ENCODE measurements at places on chromosomes 16 and 17.

- H3K27me3 ChIP-seq, result no peaks in the 10 kb centered on the region
- peaks cover 69% of the 10 kb centered on the region for H3K36me3 ChIP-seq
- no peak for DNase-seq
- H3K4me1 ChIP-seq, result peaks cover 2% of the 10 kb centered on the region
- peak overlapping the region; percentile 36 for H3K27ac ChIP-seq
Observed at GRCh38 chr17:77214743-77215142, 74.0 kb downstream of the SEC14L1 start.

DNA sequence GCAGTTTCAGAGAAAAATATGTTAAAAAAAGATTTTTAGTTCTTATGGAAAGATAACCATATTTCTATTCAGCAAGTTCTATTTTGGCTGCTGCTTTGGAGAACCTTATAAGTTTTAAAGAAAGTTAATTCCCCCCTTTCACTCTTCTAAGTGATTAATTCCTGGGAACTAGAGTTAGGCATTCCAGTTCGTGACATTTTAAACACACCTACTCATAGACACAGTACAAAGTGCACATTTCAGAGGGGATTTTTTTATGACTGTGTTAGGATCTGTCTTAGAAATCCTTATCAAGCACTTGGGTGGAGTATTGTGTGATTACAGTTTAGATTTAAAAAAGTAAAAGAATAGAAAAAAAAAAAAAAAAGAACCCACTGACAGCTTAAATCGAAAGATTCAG is 3.5 kb upstream of the CDH11 start:
- H3K27ac ChIP-seq, result no peak overlapping the region
- H3K36me3 ChIP-seq, result no peaks in the 10 kb centered on the region
- no peaks in the 10 kb centered on the region for H3K4me1 ChIP-seq
- no peak overlapping the region for H3K4me3 ChIP-seq
- no peak for DNase-seq

DNA sequence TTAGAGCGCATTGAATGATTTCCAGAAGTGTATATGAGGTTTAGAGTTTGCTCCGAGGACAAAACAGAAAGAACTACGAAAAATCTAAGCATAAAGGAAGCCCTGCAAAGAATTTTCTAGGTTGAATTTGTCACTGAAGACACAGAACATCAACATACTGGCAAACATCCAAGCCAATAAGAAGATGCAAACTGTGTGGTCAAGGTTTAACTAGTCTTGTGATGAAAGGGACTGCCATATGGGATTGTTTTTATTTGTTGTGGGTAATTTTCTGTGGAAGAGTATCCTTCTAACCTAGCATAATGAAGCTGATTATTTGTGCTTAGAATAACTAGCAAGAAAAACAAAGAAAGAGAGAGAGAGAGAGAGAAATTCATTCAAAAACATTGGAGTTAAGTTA is 492.0 kb upstream of the ERCC4 start:
- H3K27ac ChIP-seq, result no peak overlapping the region
- no peak for DNase-seq
- no peaks in the 10 kb centered on the region for H3K27me3 ChIP-seq
- peaks cover 2% of the 10 kb centered on the region for H3K4me1 ChIP-seq
- H3K4me3 ChIP-seq, result no peak overlapping the region

DNA sequence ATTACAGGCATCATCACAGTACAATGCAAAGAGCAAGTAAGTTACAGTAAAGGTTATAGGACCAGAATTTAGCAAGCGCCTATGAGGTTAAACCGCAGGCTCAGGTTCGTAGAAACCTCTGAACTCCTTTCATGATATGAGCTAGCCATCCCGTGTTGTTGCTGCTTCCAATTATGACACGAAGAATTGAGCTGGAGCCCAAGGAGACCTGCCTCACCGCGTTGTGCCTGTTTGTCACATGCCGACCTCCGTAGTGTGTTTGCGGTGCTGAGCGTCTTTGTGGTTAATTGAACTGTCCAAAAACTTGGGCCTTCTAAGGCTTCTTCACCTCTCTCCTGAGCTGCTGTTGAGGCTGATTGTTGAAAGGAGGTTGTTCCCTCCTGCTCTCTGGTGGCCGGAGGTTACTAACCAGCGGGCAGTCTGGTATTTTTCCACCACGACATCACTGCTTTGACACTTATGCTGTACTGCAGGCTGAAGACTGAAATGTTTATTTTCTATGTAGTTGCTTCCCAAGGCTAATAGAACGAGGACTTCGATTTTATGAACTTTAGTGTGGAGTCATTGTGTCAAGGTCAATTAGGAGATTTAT is 67.5 kb downstream of the SEC14L1 start:
- peaks cover 7% of the 10 kb centered on the region for H3K36me3 ChIP-seq
- no peak for DNase-seq
- H3K27ac ChIP-seq, result no peak overlapping the region
- peaks cover 2% of the 10 kb centered on the region for H3K4me1 ChIP-seq
- no peak overlapping the region for H3K4me3 ChIP-seq
- no peaks in the 10 kb centered on the region for H3K27me3 ChIP-seq

DNA sequence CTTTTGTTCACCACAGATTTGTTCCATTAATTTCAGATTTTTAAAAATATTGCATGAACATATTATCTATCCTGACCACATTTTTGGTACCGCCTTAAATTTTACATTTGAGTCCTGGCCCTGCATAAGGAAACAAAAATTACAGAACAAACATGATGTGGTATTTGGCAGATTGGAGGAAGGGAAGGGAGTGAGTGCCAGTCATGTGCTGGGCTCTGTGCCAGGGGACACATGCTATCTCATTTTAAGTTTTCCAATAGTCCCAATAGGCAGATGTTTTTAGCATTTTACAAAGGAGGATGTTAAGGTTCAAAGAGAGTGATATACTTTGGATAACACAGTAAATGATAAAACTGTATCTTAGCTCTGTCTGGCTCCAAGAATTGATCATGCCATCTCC is 185.1 kb downstream of the CDK5R1 start:
- no peaks in the 10 kb centered on the region for H3K27me3 ChIP-seq
- H3K36me3 ChIP-seq, result peaks cover 6% of the 10 kb centered on the region
- no peaks in the 10 kb centered on the region for H3K4me1 ChIP-seq
- DNase-seq, result no peak

DNA sequence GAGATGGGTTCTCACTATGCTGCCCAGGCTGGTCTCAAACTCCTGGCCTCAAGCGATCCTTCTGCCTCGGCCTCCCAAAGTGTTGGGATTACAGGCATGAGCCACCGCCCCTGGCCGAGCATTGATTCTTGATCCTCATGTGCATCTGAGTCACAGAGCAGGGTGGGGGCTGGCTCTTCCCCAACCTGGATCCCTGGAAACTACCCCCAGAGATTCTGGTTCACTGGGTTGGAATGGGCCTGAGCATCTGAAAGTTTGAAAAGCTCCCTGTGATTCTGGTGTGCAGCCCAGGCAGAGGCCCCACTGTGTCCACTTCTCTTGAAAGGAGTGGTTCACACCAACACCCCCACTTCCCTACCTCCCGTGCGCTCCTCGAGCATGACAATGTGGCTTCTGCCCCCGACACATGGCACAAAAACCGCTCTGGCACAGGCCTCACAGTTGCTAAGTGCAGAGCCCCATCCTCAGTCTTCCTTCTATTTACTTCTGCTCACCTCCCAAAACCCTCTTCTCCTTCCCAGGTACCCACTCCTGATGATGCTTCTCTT is 4.6 kb downstream of the QPRT start:
- H3K27me3 ChIP-seq, result no peaks in the 10 kb centered on the region
- H3K36me3 ChIP-seq, result no peaks in the 10 kb centered on the region
- no peak overlapping the region for H3K4me3 ChIP-seq
- H3K27ac ChIP-seq, result no peak overlapping the region

- no peak overlapping the region for H3K27ac ChIP-seq
- H3K27me3 ChIP-seq, result no peaks in the 10 kb centered on the region
- H3K4me3 ChIP-seq, result no peak overlapping the region
- peaks cover 12% of the 10 kb centered on the region for H3K4me1 ChIP-seq
Observed at GRCh38 chr17:2034157-2034556, 4.2 kb downstream of the DPH1 start.

DNA sequence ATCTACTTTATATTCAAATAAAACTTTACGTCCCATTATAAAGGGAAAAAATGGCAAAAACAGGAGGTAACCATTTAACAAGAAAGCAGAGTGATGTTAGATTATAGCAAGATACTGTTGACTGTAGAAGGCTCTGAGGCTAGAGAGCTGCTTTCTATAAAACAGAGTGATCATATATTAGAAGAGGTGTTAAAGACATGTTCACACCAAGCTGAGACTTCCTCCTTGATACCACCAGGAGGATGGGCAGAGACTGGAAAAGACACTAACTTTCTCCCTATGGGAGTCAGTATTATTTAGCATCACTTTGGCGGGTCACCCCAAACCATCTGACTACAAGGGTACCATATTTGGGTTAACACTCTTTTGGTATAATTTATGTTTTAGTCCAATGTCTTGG is 687 bp upstream of the CIITA start:
- peaks cover 16% of the 10 kb centered on the region for H3K27me3 ChIP-seq
- H3K4me3 ChIP-seq, result peak overlapping the region; percentile 88
- H3K27ac ChIP-seq, result peak overlapping the region; percentile 85
- H3K36me3 ChIP-seq, result no peaks in the 10 kb centered on the region

DNA sequence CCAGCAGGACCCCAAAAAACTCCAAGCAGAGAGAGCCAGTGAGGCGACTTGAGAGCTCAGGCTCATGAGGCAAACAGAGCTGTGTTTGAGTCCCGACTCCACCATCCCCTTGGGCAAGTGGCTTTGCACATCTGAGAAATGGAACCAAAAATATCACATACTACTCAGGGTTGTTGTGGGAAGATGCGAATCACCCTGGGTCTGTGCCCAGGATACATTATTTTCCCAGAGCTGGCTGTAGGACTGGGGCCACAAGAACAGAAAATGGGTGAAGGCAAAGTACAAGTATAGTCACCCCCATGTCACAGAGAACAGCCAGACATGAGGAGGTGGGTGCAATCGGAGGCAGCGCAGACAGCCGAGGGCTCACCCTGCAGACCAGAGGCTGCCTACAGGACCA is 127.3 kb downstream of the GAS7 start:
- H3K27ac ChIP-seq, result no peak overlapping the region
- no peak overlapping the region for H3K4me3 ChIP-seq
- H3K36me3 ChIP-seq, result no peaks in the 10 kb centered on the region
- no peak for DNase-seq
- no peaks in the 10 kb centered on the region for H3K4me1 ChIP-seq
- H3K27me3 ChIP-seq, result peaks cover 6% of the 10 kb centered on the region

DNA sequence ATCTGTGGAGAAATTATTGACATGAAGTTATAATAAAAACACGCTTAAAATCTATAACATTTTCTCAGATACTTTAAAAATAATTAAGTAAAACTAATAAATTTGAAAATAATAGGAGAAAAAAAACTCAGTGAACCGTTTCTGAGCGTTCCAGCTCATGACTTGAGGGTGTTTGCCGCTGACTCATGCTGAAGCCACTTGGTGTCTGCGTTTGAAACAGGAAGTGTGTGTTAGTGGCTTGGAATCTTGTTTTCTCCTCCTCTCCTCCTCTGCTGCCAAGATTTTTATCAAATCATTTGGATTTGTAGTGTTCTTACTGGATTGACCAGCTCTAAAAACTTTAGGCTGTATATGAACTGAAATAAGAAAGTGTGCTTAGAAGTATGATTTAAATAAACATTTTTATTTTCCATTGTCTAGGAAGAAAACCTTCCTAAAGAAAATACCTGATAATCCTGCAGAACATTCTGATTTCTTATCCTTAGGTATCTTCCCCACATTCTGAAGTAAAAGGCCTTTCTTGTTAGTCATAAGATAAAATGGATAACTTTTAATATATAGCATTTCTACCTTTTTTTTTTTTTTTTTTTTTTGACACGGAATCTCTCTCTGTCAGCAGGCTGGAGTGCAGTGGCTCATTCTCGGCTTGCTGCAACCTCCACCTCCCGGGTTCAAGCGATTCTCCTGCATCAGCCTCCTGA is 30.8 kb downstream of the USP10 start:
- H3K4me1 ChIP-seq, result peaks cover 46% of the 10 kb centered on the region
- H3K27me3 ChIP-seq, result no peaks in the 10 kb centered on the region
- H3K4me3 ChIP-seq, result no peak overlapping the region
- no peak for DNase-seq
- peaks cover 23% of the 10 kb centered on the region for H3K36me3 ChIP-seq
- H3K27ac ChIP-seq, result no peak overlapping the region

- no peak overlapping the region for H3K4me3 ChIP-seq
- peaks cover 10% of the 10 kb centered on the region for H3K4me1 ChIP-seq
- DNase-seq, result no peak
- H3K27me3 ChIP-seq, result no peaks in the 10 kb centered on the region
- H3K27ac ChIP-seq, result no peak overlapping the region
Observed at GRCh38 chr17:51079049-51079448, 41.6 kb downstream of the SPAG9 start.

GRCh38 chr16:88589441-88589840 is 19.2 kb downstream of the ZC3H18 start:
- H3K4me1 ChIP-seq, result peaks cover 19% of the 10 kb centered on the region
- H3K27me3 ChIP-seq, result no peaks in the 10 kb centered on the region
- H3K4me3 ChIP-seq, result no peak overlapping the region
- no peak for DNase-seq

DNA sequence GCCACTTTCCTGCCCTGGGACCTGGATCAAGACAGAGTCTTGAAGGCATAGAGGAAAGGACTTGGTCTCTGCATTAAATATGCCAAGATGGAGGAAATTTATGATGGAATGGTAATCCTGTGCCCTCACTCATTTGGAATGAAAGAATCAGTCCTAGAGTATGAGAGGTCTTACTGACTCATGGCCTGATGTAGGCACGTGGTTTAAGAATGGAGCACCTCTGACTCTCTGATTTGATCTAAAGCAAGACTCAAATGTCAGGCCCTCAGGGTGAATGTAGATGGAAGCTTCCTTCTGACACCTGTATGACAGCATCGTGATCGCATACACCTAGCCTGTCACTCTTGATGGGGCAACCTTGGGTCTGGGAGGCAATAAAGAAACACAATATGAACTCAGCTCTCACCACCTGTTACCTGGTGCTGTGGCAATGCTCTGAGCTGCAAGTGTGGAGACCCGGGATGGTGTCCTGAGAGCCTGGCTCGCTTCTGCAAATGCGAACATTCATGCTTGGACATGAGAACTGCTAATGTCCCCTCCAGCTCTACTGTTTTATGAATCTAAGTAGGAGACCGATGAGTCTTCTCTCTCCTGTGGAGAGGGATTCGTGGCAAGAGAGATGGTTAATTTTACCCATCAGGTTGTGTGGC is 229.9 kb downstream of the ABCC12 start:
- no peak overlapping the region for H3K4me3 ChIP-seq
- no peaks in the 10 kb centered on the region for H3K4me1 ChIP-seq
- no peaks in the 10 kb centered on the region for H3K36me3 ChIP-seq
- peaks cover 5% of the 10 kb centered on the region for H3K27me3 ChIP-seq
- no peak for DNase-seq
- H3K27ac ChIP-seq, result no peak overlapping the region

GRCh38 chr17:79695293-79695790 is 35.4 kb upstream of the ENPP7 start:
- H3K36me3 ChIP-seq, result no peaks in the 10 kb centered on the region
- peaks cover 9% of the 10 kb centered on the region for H3K4me1 ChIP-seq
- no peak for DNase-seq
- H3K4me3 ChIP-seq, result no peak overlapping the region

Measured in naive thymus-derived CD8-positive, alpha-beta T cell (primary cell).